ENCODE measurements at places on chromosomes 2 and 18.

DNA sequence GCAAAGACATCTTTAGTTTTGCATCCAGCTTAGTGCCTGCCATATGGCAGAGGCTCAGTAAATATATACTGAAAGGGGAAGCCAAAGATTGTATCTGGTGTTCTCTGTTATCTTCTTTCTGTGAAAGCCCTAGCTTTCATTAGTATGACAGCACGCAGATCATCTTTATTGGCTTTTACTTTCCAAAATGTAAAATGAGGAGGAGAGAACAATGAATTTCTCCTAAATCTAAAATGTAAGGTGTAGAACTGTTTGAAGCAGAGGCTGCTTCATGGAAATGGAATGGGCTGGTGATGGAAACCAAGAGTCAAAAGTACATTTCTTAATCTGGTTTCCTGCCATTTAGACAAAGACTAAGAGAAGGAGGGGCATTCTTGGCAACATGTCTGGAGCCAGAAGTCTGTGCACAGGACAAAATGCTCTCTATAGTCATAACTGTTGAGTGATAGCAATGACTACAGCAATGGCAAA, 1029.9 kb upstream of the PIK3C3 start:
- DNase-seq, result no peak

GRCh38 chr18:22226801-22227200, 57.4 kb downstream of the GATA6 start:
- DNase-seq, result no peak

DNA sequence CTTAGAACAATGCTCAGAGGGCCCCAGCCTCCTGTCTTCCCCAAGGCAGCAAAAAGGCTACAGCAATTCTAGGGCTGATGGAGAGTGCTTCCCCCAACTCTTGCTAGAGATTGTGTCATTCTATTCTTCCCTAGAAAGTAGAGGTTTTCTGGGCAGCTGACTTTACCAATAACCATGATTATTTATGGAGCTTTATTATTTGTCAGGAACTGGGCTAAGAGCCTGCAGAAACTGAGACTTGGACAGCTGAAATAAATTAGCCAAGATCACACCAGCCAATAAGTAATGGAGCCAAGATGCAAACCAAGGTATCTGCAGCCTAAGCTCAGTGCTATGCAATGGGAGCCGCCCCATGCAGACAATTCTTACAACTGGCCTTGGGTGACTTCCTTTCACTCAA, 84.8 kb downstream of the CCBE1 start:
- no peak for DNase-seq

- no peak for DNase-seq
These were observed 165.8 kb downstream of the TNS1 start for GRCh38 chr2:217836901-217837491.

DNA sequence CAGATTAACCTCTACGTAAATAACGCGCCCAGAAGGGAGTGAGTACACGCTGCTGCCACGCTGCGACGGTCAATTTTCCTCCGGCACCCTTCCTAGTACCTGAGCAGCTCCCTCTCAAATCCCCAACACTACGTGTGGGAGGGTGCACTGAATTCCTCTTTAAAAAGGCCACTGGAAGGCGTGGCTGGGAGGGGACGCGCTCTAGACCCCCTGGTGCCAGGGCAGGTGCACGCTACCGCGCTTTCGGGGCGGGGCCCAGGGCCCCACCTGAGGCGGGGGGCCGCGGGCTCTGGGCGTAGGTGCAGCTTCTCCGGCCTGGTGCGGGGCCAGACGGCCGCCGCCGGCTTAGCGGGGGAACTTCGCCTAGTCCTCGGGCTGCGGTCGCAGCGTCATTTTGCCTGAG, 668 bp upstream of the ANKRD12 start:
- peak; percentile 56 for DNase-seq

DNA sequence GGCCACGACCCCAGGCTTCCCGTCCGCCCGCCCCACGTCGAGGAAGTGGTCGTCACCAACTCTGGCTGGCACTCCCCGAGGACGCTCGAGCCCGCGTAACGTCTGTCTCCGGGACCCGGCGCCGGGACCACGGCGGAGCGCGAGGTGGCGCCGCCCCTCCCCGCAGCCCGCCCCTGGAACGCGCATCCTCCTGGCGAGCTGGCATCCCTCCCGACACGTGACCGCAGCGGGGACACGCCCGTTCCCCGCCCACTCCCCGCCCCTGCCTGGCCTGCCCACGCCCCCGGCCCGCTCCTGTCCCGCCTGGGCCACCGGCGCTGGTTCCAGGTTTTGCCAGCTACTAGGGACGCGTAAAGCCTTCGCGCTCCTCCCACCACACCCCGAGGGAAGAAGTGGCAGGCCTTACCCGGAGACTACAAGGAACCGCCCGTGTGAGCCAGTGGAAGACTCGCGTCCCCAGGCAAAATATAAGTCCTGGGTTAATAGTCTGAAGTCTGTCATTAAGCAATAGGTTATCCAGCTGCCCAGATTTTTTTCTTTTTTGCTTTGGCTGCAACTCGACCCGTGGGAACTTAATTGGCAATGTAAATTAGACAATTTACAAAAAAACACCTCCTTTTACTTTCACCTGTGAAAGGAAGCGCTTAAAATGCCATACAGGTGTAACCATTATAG, at the start of gene OSBPL1A:
TSS of gene OSBPL1A (minus strand) at position 131 of the 675 bp plus-strand sequence. CDS start 20,291 bp downstream, outside the sequence.
- DNase-seq, result peak; percentile 52

- no peak for DNase-seq
These were observed 222.4 kb upstream of the OSR1 start for GRCh38 chr2:19580830-19581229.

DNA sequence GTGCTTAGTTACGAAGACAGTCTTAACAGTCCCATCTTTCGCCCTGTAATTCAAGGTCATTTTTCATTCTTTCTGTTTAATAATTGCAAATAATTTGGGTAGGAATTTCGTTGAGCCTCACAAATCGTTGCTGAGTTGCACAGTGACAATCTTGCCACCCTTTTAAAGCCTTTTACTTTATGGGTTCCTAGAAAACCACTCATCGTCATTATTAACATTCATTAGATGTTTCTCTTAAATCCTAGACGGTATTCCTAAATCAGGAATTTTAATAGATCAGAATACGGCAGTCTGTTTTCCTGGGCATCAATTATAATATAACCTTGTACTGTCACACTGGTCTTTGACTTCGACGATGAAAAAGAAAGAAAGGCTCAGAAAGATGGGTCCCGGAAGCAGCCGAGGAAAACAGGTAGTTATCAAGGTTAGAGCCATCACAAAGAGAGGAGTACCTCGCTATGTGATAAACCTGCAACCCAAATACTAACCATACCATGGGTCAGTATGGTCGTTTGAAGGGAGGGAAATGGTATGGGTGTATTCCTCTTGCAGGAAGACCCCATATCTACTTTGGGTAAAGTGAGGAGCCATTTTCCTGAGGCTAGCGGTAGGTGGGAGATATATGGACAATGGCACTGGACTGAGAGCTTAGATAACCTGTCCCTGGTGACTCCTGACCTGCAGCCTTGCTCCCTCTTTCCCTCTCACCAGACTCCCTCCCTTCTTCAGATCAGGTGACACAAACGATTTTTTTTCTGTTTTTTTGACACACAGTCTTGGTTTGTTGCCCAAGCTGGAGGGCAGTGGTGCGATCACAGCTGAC, 981 bp upstream of the SF3B1 start:
- no peak for DNase-seq

DNA sequence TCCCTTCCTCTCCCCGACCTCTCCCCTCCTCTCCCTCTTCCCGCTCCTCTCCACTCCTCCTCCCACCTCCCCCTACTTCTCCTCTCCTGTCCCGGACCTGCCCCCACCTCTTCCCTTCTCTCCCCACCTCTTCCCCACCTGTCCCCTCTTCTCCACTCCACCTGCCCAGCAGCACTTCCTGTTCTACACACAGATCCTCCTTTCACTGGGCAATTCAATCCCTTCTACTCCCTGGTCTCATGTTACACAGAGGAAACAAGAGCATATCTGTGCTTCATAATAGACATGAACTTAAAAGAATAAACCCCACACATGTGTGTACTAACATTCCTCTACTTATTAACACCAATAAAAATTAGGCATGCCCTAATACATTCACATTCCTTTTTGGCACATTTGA, 34.8 kb downstream of the TIMM21 start:
- DNase-seq, result peak; percentile 20

DNA sequence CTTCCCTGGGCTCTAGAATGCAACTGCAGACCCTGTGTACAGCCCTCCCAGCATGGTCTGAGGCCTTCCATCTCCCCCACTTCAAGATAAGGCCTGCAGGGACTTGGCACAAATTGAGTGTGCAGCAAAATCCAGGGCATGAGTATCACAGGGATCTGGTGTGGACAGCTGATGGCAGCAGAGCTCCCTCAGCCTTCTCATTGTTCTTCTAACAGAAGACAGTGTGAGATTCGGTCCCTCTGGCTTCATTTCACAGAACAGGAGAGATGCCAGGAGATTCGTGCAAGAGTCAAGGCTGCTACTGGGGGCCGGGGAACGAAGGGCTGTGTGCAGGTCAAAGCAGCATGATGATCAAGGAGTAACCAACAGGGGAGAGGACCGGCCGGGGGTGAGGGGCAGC, 85.8 kb downstream of the UXS1 start:
- no peak for DNase-seq

GRCh38 chr2:241198381-241199279, 10.2 kb downstream of the ANO7 start:
- DNase-seq, result no peak

DNA sequence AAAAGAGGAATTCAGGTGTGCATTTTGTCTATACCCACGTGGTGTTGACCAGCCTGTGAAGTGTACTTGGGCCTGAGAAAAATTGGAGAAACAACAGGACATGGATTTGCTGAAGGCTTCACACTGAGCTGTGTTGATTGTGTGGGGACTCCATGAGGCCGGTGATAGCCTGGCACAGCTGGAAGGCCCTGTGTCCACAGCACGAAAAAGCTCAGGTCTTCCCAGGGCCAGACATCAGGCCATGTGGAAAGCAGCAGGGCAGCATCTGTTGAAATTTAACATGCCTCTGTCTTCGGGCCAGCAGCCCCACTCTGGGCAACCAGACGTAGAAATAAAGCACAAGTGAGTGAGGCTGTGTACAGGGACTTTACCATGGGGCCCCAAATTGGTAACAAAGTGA, 84.1 kb downstream of the HS6ST1 start:
- DNase-seq, result no peak

DNA sequence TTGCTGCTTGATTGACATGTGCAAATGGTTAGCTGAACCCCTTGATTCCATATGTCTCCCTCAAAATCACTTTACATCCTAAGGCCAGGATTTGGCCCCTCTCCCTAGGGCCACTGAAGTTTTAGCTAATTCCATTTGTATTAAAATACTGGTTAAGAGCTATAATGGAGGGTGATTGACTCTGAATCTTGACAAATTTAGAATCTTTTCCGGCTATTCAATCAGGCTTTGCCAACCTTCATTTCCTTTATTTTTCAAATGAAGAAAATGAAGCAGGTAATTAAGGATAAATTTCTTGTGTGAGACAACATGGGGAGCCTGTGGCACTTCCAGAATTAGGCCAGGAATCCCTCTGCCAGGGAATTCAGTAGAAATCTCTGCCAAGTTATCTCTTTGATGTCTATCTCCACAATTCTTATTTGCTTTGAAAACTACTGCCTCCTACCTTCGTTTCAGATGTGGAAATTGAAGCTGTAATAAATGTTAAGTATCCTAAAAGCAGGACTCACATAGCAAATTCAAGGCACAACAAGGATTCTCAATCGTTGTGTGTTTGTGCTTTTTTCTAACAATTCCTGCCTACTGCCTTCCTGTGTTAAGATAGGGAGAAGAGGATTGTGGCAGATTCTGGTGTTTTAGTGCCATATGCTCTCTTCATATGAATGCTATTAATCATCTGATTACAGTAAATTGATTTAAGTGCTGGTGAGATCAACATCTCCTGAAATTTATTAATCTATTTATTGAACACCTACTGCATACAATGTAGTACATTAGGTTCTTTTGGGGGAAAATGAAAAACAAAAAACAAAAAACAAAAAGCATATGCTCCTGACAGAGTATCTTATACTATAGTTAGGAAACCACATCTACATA, 47.8 kb upstream of the MAP4K3 start:
- no peak for DNase-seq
